ENCODE measurements at places on chromosomes 12 and 14.

DNA sequence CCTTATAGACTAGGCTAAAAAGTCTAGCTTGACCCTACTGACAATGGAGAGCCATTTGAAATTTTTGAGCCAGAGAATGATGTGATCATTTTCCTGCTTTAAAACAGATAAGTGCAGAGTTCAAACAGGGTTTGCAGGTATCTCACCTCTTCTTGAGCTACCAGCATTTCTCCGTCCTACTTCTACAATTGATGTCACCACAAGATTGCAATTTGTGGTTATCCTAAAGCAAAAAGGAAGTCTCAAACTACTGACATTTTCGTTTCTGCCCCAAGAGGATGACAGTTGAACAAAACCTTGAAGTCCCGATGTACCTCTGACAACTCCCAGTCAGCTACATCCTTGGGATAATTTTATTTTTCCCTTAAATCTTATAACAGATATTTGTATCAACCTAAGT lies 86.7 kb downstream of the PTGER2 start:
- DNase-seq: no peak

DNA sequence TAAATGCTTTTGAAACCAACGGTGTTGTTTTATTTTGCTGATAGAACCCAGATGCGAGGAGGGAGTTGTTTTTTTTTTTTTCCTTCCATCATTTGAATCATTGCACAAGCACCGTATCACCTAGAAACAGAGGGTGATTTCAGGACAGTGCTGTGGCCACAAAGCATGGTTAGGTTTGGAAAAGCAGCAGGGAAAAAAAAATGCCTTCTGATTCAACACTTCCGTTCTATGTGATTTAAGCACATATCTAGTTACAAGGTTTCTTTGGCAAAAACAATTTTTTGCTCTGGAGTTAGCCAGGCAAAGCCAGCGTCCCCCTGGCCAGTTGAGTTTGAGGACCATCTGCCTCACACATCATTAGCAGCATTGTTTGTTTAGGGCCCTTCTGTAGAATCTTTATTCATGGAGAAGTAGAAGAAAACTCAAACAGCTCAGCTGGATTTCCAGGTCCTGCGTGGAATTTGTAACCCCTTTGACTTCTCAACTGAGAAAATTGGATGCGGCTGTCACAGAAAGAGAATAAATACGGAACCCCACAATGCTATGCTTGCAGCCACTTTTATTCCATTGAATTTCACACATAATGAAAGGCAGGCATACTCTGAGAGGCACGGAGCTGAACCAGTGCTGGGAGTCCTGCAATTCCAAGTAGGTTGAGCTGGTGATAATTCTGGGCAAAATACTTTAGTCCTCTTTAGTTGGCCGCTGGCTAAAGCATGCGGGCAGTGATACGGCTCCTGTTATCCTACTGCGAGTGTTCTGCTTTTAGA lies 17.0 kb upstream of the WNT5B start:
- no peak for DNase-seq

GRCh38 chr12:72610854-72611358 lies 338.7 kb downstream of the TRHDE start:
- no peak for DNase-seq

- DNase-seq: no peak
These were observed at the start of gene MEG3 for GRCh38 chr14:100825713-100826331. Gene MEG3 (plus strand): TSS chr14:100826118.

DNA sequence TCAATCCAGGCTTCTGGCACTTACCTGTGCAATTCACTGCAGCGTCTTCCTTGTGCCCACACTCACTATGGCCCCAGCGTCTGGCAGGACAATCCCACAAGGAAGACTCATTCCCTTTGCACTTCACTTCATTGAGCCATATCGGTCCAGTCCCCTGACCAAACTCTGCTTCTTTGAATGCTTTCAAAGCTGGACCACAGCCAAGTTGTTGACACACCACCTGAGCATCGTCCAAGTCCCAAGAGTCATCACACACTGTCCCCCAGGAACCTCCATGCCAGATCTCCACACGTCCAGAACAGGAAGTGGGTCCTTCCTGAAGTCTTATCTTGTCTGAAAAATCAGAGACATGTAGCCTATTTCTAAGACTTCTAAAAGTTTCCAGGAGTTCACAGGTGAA lies 20.2 kb downstream of the CD163 start:
- no peak for DNase-seq

DNA sequence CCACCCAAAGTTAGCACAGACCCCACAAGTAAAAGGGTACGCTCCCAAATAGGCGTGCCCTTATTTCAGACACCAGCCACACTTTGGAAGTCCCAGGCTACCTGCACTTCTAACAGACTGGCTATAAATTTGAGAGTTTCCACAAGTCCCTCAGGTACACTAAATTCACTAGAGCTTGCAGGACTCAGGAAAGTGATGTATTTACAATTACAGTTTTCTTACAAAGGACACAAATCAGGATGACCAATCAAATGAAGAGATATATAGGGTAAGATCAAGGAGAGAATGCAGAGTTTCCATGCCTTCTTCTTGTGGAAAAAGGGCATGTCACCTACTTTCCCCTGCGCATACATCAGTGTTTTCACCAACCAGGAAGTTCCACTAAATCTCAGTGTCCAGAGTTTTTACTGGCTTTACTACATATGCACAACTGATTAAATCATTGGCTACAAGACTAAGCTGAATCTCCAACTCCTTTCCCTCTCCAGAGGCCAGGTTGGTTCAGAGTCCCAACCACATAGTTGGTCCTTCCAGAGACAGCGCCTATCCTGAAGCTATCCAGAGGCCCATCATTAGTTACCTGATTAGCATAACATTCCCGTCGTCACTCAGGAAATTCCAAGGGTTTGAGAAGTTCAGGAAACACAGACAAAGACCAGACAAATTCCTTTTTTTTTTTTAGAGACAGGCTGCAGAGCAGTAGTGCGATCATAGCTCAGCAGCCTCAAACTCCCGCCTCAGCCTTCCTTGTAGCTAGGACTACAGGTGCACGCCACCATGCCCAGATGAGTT lies 84.2 kb downstream of the DENND5B start:
- DNase-seq: no peak

GRCh38 chr12:19236656-19237055 lies 107.1 kb downstream of the PLEKHA5 start:
- no peak for DNase-seq

GRCh38 chr14:90520326-90520725 lies 123.5 kb downstream of the CALM1 start:
- no peak for DNase-seq

All from stimulated activated naive CD8-positive, alpha-beta T cell treated with anti-CD3 and anti-CD28 coated beads, Interleukin-15, amount 100 ng/mL, for 72 hours (primary cell).